NCI-H187 (cell line): ENCODE measurements at places on chromosomes 7 and 10.
A peak's percentile ranks its signal among the peaks of the same experiment; 100 is the strongest.

DNA sequence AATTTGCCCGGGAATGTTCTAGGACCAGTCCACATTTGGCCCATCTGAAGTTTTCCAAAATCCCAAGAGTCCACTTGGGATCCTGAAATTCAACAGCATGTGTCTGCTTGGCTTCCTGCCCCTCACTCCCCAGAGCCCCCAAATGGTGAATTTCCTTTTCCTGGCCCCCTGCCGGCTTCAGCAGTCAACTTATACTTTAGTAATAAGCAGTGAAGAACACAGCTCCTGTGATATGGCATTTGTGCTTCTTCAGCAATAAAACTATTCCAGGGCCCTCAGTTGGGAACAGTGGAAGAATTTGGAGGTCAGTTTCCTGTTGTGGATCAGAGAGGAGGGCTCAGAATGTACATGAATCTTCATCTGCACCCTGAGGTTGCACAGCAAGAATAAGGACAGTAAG lies 51.1 kb downstream of the PRF1 start:
- no peak for DNase-seq

GRCh38 chr10:29622382-29622922 lies 12.3 kb downstream of the SVIL start:
- DNase-seq, result no peak

DNA sequence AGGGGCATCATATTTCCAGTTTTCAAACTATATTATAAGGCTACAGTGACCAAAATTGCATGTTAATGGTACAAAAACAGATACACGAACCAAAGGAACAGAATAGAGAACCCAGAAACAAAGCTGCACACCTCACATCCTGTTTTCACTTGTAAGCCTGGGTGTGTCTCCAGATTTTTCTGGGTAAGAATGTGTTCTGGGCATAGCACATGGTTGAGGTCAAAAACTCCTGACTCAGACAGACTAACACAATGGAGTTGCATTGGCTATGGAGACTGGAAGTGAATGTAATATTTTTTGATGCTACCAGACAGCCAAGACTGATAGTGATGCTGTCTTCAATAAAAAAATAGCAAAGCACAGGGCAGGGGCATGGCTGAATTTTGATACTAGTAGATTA lies 1175.2 kb downstream of the NXPH1 start:
- no peak for DNase-seq

DNA sequence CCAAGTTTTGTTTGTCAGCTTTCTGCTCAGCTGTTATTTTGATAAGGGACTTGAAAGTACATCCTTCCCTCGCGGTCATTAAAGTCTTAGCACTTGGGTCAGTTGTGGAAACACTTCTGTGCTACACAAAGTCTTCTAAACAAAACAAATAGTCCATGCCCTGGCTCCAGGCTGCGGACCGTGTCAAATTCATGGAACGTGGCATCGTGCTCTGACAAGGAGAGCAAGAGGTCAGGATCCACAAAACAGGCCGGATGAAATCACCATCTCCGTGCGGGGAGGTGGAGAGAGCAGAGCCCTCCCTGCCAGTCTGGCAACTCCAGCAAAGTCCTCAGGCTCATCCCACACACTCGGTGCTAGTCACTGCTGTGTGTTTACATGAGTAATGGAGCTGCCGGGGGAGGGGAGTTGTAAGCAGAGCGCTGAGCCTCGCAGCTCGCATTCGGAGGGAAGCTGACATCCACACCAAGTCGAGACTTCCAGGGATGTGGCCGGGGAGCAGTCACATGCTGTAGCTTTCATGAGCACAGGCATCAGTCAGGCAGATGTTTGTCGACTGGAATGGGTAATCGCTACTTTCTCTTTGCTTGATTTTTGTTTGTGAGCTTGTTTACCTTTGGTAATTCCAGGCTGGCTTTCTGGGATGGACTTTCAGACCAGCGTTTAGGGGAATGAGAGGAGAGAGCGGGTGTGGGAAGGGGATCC lies 147.6 kb downstream of the ARID5B start:
- no peak for DNase-seq

- DNase-seq, result no peak
Measured at GRCh38 chr7:141702892-141703291, 926 bp upstream of the DENND11 start.

GRCh38 chr7:135370656-135371055 lies 137.0 kb downstream of the STRA8 start:
- no peak for DNase-seq

- no peak for DNase-seq
Measured at GRCh38 chr10:16724509-16724908, 92.7 kb downstream of the RSU1 start.

DNA sequence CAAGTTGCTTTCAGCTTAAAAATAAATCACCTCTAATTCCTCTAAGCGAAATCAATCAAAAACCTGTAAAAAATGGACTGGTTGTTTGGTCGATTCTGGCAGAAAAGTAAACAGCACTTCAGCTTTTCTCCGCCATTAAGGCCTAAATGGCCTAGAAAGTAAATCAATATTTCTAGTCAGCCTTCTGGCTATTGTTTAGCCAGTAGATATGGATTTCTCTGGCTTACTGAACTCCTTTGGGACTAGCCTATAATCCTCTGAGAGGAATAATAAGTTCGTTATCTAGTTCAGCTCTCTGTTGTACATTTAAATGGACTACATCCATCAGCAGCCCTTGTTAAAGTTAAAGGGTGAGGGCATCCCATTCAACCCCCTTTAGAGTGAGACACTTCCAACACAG lies 400.1 kb upstream of the ETV1 start:
- DNase-seq, result peak; percentile 88

DNA sequence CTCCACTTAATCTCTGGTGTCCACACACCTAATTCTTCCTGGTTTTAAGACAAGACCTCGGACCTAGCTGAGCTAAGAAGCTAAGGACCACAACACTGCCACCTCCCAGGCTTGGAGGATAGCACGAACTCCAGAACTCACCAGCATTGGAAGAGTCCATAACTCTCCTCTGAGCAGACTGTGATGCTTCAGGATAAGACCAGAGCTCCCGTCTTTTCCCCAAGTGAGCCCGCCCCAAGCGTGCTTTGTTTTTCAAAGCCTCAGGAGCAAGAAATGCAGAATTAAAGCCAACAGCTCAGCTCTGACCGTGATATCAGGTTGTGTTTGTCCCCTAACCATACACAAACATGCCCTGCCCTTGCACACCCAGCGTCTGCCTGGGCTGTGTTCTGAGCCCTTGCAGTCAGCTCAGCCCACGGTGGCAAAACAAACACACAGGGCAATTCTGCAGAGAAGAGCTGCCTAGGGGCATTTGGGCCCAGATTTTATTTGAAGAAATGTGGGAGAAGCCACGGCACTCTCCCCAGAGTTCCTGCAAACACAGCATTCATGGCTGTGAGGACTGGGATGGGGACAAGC lies 145.4 kb downstream of the WDR11 start:
- no peak for DNase-seq

GRCh38 chr7:130124711-130125110 lies 54.4 kb downstream of the KLHDC10 start:
- DNase-seq, result no peak

GRCh38 chr7:74657692-74658177 lies at the start of gene GTF2I:
Gene GTF2I, plus strand, starts transcription at chr7:74657718. Its CDS starts 31,411 bp downstream, at chr7:74689129.
- no peak for DNase-seq

DNA sequence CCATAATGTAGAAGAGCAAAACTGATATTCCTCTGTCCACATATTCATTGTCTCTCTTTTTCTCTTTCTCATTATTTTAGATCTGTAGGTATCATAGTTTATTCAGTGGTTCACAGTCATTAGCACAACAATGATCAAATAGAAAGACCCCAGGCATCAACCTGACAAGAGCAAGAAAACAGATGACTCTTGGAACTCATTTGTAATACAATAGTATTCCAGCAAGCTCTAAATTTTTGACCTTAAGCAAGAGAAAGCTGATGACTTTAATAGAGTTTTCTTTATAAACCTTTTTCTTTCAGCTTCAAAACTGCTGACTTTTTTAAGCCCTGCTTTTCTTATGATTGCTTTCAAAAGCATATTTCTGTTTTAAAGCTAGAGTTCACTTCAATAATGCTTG lies 507.5 kb upstream of the SORCS1 start:
- DNase-seq, result no peak

DNA sequence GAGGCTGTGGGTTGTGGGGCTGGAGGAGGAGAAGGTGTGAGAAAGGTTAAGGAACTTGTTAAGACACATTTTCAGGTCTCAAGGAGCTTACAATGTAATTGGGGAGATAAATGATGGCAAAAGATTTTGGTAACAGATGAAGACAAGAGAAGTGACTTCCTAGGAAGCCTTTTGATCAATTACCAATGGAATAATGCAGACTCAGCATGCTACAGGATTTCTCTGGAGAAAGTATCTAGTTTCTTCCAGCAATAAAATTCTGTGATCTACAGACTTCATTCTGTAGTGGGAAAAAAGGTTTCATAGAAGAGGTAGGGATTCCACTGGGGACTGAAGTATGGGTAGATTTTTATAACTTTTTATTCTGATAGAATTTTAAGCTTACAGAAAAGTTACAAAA lies 184.2 kb upstream of the RHOBTB1 start:
- no peak for DNase-seq

GRCh38 chr10:123038782-123039631 lies 30.2 kb downstream of the ACADSB start:
- DNase-seq, result no peak

GRCh38 chr10:819326-819725 lies 112.2 kb downstream of the LARP4B start:
- DNase-seq, result no peak

GRCh38 chr7:30912986-30913811 lies 1.5 kb downstream of the AQP1 start:
- DNase-seq, result no peak

DNA sequence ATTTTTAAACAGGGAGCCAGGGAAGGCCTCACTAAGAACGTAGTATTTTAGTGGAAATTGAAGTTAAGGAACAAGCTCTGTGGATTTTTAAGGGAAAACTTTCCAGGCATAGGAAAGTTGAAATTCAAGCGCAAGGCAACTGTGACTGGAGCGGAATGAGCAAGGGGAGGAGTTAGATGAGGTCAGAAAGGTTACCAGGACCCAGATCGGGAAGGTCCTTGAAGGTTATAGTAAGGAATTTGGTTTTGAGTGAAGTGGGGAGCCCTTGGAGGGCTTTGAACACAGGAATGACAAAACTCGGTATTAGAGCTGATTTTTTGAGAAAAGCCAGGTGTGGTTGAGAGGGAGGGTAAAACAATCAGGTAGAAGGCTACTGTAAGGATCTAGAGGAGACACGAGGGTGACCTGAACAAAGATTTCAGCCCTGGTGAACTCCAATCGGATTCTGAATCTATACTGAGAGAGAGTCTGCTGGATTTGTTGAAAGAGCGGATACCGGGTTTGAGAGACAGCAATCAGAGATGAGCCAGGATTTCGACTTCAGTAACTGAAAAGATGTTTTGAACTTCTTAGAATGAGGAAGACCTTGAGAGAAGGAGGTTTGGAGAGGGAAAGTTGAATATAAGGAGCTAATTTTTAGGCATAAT lies 1013.9 kb downstream of the NRG3 start:
- no peak for DNase-seq

DNA sequence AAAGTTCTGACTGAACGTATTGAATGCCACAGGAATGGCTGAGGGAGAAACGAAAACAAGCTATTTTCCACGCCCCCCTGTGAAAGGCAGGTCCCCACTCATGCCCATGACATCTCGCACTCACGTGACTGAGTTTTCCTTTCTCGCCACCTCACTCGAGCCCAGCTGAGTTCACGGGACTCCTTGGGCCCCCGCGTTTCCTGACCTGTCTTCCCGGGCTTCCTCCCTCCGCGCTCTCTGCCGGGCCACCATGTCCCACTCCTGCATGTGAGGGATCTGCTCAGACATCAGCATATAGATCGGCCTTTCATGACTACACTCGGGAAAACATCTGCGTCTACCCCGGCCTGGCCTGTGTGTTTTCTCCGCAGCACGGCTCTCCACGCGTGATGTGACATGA lies 226.0 kb upstream of the ADARB2 start:
- no peak for DNase-seq

- DNase-seq, result peak; percentile 4
Measured at GRCh38 chr7:44587843-44588711, 6.0 kb upstream of the TMED4 start.

DNA sequence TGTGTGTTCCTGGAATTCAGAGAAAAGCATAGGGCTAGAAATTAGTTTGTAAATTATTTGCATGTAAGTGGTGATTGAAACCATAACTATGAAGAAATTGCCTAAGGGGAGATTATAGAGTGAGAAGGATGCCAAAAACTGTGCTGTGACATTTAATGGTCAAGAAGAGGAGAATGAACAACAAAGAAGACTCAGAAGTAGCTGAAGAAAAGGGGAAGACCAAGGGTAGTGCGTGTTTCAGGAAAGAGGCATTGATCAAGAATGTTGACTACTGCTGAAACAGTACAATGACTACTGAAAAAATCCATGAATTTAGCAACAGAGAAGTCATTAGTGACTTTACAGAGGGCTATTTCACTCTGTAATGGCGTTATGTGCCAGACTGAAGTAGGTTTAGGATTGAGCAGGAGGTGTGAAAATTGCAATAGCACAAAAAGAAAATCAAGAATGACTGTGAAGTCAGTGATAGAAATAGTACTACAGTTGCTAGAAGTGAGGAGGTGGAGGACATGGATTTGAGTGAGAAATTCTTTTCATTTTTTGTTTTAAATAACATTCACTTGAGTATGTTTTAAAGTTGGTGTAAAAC lies 28.9 kb upstream of the SAMD9L start:
- DNase-seq, result no peak

DNA sequence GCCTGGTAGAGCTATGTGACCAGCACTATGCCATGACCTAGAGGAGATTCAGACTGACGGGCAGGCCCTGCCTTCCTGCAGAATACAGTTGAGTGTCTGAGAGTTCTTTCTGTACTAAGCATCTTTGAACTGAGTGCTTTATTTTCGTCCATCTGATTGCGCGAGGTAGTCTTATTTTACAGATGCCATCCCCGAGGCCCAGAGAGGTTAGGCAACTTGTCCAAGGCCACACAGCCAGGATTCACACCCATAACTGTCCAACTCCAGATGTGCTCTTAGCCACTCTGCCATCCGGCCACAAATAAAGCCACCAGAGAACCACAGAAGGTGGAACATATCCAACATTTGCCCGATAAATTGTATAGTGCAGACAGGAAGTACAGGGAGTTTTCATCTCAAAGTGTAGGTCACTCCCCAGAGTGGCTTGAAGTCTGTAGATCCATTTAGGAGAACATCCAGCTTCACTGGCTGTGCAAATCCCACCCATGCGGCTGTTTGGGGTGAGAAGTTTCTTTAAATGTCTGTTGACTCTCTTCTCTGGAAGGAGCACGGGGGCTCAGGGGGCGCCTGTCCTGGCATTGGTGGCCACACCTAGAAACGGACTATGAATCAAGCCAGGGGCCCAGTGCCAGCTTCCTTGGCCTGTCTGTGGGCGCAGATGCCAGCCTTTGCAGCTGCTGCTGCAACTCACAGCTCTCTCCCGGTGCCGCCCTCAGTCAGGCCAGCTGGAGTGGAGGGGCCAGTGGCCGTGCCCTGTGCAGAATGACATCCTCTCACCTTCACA lies 11.1 kb downstream of the CHST3 start:
- DNase-seq, result no peak
